ENCODE measurements at places on chromosomes 7 and 10. TPM values are rescaled to one million over a fixed set of nuclear protein-coding genes. Genes with fewer than 3 reads are reported as not detected.

DNA sequence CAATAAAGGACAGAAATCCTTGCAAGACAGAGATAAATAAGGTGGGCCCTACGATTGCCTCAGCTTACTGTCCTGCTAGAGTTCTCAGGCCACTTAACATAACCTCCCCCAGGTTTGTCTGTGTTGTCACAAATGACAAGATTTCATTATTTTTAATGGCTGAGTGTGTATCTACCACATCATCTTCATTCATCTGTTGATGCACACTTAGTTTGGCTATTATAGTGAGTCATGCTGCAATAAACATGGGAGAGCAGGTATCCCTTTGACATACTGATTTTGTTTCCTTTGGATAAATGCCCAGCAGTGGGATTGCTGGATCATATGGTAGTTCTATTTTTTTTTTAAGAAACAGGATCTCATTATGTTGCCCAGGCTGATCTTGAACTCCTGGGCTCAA, 60.6 kb downstream of the PRTFDC1 start:
- no peak overlapping the region for H3K27ac ChIP-seq
- peaks cover 38% of the 10 kb centered on the region for H3K36me3 ChIP-seq
- no peak for DNase-seq
- H3K4me3 ChIP-seq: no peak overlapping the region
- peaks cover 57% of the 10 kb centered on the region for H3K4me1 ChIP-seq
- no peaks in the 10 kb centered on the region for H3K27me3 ChIP-seq

DNA sequence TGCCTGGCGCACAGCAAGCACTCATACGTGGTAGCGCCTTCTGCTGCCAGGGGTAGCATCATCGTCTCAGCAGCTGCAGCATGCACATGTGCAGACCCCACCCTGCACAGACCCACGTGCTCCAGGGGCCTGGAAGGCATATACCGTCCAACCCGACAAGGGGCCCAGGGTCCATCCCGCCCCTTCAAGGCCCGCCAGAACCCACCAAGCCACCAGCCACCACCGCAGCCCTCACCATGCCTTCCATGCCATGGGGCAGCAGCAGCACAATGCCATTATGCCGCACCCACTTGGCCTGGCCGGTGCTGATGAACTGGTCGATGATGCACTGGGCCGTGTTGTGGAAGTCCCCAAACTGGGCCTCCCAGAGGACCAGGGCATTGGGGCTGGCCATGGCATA, 22.7 kb downstream of the OGDHL start:
- H3K4me3 ChIP-seq: no peak overlapping the region
- H3K27ac ChIP-seq: no peak overlapping the region
- no peaks in the 10 kb centered on the region for H3K36me3 ChIP-seq
- DNase-seq: no peak
- H3K27me3 ChIP-seq: no peaks in the 10 kb centered on the region
- H3K4me1 ChIP-seq: no peaks in the 10 kb centered on the region

The CDHR3 gene
- total RNA-seq: 0.58 TPM

The HMX3 gene
- total RNA-seq: not detected

The DNAJC12 gene
- total RNA-seq: 40.8 TPM

The IFIT3 gene
- total RNA-seq: 151 TPM

The C10orf62 gene
- not detected for total RNA-seq

DNA sequence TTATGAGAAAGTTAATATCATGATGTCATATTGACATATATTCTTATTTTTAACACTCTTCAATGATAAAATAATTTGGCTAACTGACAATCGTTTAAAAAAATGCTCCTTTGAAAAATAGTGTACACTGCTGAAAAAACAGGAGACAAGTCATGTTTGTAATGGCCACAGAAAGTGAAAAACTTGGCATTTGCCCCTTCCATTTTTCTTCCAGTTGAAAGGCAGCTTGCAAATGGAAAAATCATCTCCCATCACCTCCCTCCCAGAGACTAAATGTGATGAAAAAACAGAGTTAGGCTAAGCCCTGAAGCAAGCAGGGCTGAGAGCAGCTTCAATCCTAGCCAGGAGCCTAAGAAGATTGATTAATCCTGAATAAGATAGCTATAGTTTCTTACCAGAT, 160.4 kb downstream of the SKAP2 start:
- no peak overlapping the region for H3K27ac ChIP-seq
- DNase-seq: no peak
- peaks cover 2% of the 10 kb centered on the region for H3K27me3 ChIP-seq
- H3K36me3 ChIP-seq: no peaks in the 10 kb centered on the region
- no peak overlapping the region for H3K4me3 ChIP-seq

The AQP1 gene
- not detected for total RNA-seq

GRCh38 chr10:33521062-33521461, 186.6 kb upstream of the NRP1 start:
- no peak overlapping the region for H3K4me3 ChIP-seq
- no peak for DNase-seq
- H3K36me3 ChIP-seq: no peaks in the 10 kb centered on the region
- H3K27ac ChIP-seq: no peak overlapping the region

GRCh38 chr10:33326933-33327332, 7.5 kb downstream of the NRP1 start:
- H3K27me3 ChIP-seq: peaks cover 31% of the 10 kb centered on the region
- H3K36me3 ChIP-seq: no peaks in the 10 kb centered on the region
- H3K27ac ChIP-seq: no peak overlapping the region
- peaks cover 9% of the 10 kb centered on the region for H3K4me1 ChIP-seq
- no peak overlapping the region for H3K4me3 ChIP-seq

- H3K4me3 ChIP-seq: no peak overlapping the region
- H3K27me3 ChIP-seq: no peaks in the 10 kb centered on the region
- DNase-seq: no peak
Measured at GRCh38 chr7:17697128-17697881, 243.0 kb downstream of the SNX13 start.

DNA sequence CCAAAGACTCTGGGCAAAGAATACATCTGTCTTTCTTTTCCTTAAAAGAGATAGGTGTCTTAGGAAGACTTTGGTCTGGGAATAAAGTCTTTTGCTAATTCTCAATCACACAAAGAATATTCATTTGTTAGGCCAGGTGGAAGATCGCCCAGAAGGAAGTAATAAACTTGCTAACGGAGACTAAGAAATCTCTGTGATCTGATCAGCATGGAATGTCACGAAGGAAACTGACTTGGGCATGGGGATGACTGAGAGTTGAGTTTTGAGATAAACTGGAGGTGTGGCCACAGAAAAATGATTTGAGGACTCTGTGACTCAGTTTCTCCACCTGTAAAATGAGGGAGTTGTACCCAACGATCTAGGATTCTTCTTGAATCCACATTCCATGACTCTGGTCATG, 161.1 kb upstream of the SVIL start:
- DNase-seq: no peak
- H3K27ac ChIP-seq: no peak overlapping the region
- no peaks in the 10 kb centered on the region for H3K27me3 ChIP-seq
- H3K4me3 ChIP-seq: no peak overlapping the region

The NUTM2B gene
- 1.3 TPM for total RNA-seq

The MAPK8 gene
- 111 TPM for total RNA-seq

DNA sequence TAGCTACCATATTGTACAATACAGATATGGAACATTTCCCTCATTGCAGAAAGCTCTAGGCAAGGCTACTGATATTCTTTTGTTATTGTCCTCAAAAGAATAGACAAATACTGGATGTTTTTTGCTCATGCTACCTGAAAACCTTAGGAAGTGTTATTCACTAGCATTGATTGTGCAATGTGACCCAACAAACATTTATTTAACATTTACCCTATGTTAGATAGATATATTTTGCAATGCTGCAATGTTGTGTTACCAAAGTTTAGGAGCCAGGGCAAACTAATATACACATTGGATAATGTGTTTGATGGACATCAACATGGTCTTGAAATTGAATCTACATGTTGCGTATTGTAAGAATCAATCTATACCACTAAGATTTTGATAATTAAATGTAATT, 112.8 kb upstream of the CREB5 start:
- H3K27ac ChIP-seq: no peak overlapping the region
- H3K4me3 ChIP-seq: no peak overlapping the region
- H3K4me1 ChIP-seq: no peaks in the 10 kb centered on the region
- no peak for DNase-seq
- peaks cover 37% of the 10 kb centered on the region for H3K27me3 ChIP-seq

The TBX20 gene
- not detected for total RNA-seq

DNA sequence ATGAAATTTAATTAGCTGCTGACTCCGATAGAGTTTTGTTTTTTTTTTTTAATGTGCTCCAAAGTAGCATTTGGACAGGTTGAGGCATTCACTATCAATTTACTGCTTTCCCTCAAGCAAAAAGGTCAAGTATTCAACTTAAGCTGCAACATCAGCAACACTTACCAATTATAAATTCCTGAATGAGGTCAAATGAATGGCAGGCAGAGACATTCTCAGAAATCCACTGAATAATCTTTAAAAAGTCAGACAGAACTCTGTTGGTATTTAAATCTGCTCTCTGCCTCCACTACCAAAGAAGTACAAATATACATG, 62.8 kb downstream of the GSAP start:
- H3K27me3 ChIP-seq: no peaks in the 10 kb centered on the region
- peaks cover 2% of the 10 kb centered on the region for H3K36me3 ChIP-seq
- H3K4me1 ChIP-seq: peaks cover 57% of the 10 kb centered on the region
- no peak overlapping the region for H3K4me3 ChIP-seq

DNA sequence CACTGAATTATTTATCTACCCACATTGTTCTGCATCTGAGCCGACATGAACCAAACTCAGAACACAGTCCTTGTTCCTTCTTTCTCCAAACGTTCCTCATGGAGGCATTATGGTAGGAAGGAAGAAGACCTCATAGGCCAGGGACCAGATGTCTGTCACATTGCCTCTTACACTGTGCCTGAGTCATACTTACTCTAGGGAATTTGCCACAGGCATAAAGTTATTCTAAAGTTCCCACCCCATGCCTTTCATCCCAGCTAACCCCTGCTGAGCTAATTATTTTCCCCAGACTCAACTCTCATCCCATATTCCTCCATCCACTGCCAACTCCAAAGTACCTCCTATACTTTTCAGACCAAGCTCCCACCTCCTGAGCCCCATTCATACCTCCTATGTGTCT, 21.2 kb downstream of the MAT1A start:
- no peak overlapping the region for H3K27ac ChIP-seq
- no peak for DNase-seq
- H3K36me3 ChIP-seq: no peaks in the 10 kb centered on the region
- H3K27me3 ChIP-seq: peaks cover 26% of the 10 kb centered on the region
- H3K4me3 ChIP-seq: no peak overlapping the region

The ELMO1 gene
- 101 TPM for total RNA-seq

- peaks cover 14% of the 10 kb centered on the region for H3K36me3 ChIP-seq
- peaks cover 5% of the 10 kb centered on the region for H3K27me3 ChIP-seq
- H3K4me1 ChIP-seq: peaks cover 27% of the 10 kb centered on the region
- peak overlapping the region; percentile 79 for H3K27ac ChIP-seq
- DNase-seq: peak; percentile 69
Measured at GRCh38 chr10:87505366-87506111, 846 bp downstream of the MINPP1 start.

GRCh38 chr7:39721345-39721744, 98.0 kb downstream of the RALA start:
- H3K4me3 ChIP-seq: no peak overlapping the region
- H3K27me3 ChIP-seq: no peaks in the 10 kb centered on the region
- no peak for DNase-seq
- H3K4me1 ChIP-seq: no peaks in the 10 kb centered on the region
- no peaks in the 10 kb centered on the region for H3K36me3 ChIP-seq

DNA sequence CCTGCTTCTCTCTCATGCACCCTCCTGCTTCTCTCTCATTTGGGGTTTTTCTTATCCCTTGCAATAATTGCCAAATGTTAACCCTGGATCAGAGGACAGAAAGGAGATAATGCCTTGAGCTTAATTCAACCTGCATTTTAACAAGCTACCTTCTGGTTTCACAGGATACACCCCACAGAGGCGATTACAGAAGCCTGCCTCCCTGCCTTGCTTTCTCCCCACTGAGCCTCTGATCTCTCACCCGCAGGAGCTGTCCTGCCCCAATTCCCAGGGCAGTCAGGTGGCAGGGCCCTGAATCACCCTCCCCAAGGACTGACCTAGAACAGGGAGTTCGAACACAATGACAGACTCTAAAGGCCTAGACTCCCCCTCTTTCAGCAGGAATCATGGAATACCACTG, 959.5 kb downstream of the GRID1 start:
- H3K27ac ChIP-seq: no peak overlapping the region
- no peaks in the 10 kb centered on the region for H3K4me1 ChIP-seq
- H3K27me3 ChIP-seq: no peaks in the 10 kb centered on the region
- H3K4me3 ChIP-seq: no peak overlapping the region
- no peaks in the 10 kb centered on the region for H3K36me3 ChIP-seq
- DNase-seq: no peak

The SLC16A12 gene
- not detected for total RNA-seq

DNA sequence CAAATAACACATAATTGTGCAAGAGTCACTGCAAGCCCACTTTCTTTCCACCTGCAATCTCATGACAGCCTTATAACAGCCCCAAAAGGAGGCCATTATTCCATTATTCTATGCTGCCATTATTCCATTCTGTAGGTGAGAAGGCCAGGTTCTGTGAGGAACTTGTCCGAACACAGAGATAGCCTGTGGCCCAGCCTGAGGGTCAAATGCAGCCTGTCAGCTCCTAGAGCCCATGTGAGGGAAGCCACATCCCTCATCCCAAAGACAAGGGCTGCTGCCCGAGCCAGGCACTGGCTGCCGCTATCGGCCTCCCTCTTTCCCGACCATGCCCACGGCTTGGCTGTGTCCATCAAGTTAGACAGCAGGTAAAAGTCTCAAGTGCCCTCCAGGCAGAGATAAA, 24.1 kb upstream of the C10orf71 start:
- peak; percentile 14 for DNase-seq
- H3K27me3 ChIP-seq: peaks cover 10% of the 10 kb centered on the region
- no peaks in the 10 kb centered on the region for H3K36me3 ChIP-seq
- H3K4me3 ChIP-seq: no peak overlapping the region
- peaks cover 25% of the 10 kb centered on the region for H3K4me1 ChIP-seq

The SP8 gene
- total RNA-seq: not detected

- H3K4me3 ChIP-seq: no peak overlapping the region
- no peaks in the 10 kb centered on the region for H3K36me3 ChIP-seq
- no peaks in the 10 kb centered on the region for H3K4me1 ChIP-seq
- DNase-seq: no peak
- H3K27ac ChIP-seq: no peak overlapping the region
Measured at GRCh38 chr10:61081301-61081700, 137.3 kb upstream of the RHOBTB1 start.

All from activated CD8-positive, alpha-beta memory T cell treated with anti-CD3 and anti-CD28 coated beads, Interleukin-2, amount 10 ng/mL, durations not matched to agents 7 days and 5 days (primary cell).